ENCODE measurements at places on chromosomes 4 and X.

GRCh38 chrX:13495232-13495631 is 74.2 kb upstream of the EGFL6 start:
- no peak for DNase-seq

DNA sequence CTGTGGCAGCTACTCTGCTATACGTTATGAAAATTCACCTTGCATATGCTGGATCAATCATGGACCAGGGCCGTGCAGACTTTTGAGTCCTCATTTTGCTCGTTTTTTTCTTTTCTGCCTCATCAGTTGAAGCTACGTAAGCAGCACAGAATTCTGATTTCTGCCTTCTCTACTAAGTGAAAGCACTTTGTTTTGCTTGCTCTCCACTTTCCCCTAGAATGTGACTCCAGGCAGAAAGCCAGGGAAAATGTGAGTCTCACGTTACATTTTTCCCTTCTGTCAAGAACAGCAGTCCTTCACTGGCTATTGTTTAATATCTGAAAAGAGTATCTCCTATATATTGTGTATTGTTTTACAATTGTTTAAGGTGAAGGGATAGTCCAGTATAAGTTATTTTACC is 1840.1 kb downstream of the PCDH7 start:
- DNase-seq = no peak

- DNase-seq = no peak
These were observed 37.1 kb upstream of the KLHL8 start for GRCh38 chr4:87257523-87257922.

GRCh38 chrX:41711021-41711667 is 12.8 kb upstream of the GPR82 start:
- DNase-seq = no peak

Measured in NT2/D1 (cell line).